ENCODE measurements at places on chromosomes 5 and 9.

- DNase-seq: peak; percentile 50
These were observed 1.5 kb upstream of the GABBR2 start for GRCh38 chr9:98709968-98710965.

DNA sequence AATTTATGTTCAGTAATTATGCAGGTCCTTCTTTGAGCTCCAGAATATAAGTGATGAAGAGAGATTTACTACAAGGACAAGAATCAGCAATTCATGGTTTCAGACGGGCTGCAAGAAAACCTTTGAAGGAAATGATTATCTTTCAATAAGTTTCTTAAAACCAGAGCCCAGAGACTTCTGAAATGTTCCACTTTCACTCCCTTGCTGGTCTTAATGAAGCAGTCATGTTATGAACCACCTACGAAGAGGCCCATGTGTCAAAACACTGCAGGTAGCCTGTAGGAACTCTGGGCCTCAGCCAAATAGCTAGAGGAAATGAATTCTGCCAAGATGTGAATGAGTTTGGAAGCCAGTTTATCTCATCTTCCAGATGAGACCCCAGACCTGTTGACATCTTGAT, 505.9 kb upstream of the MEF2C start:
- no peak for DNase-seq

GRCh38 chr5:79109527-79110492, 1.8 kb upstream of the BHMT start:
- DNase-seq: no peak

GRCh38 chr5:157160001-157160400, 6.1 kb downstream of the GARIN3 start:
- no peak for DNase-seq

- no peak for DNase-seq
These were observed 2.2 kb downstream of the IRX4 start for GRCh38 chr5:1880377-1881025.

- DNase-seq: no peak
These were observed 137.3 kb upstream of the ANKH start for GRCh38 chr5:15008921-15009320.

DNA sequence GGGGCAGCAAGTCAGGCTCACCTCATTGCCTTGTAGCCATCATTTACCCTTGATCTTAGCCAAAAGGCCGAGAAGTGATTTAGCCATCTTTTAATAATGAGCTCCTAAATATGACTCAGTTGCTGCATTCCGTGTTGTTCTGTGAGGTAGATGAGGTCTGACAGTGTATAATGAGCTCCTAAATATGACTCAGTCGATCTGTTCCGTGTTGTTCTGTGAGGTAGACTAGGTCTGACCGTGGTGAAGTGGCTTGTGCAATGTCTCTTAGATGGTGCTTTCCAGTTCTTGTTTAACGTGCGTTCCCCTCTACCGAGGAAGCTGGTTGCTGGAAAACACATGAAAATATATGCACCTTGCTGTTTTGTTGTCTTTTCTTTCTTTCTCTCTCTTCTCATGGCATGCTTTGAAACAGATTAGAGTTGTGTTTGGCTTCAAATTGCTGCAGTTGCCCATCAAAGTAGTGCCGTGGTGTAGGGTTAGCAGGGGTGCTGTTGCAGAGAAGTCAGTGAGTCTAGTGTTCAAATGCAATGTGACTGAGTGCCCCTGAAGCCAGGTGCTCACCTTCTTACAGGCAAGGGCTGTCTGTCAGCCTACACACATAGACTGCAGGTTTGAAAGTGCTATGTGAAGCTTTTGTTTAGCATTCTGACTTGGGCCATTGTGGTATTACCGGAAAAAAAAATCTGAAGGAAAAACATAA, 118.6 kb downstream of the KDM4C start:
- no peak for DNase-seq
